Stimulated activated CD8-positive, alpha-beta memory T cell treated with anti-CD3 and anti-CD28 coated beads, Interleukin-4, amount 100 ng/mL, for 1 hour (primary cell): ENCODE measurements at places on chromosomes 11 and 22.

GRCh38 chr11:58930926-58931325 lies 8.4 kb upstream of the GLYATL1 start:
- no peak for DNase-seq

DNA sequence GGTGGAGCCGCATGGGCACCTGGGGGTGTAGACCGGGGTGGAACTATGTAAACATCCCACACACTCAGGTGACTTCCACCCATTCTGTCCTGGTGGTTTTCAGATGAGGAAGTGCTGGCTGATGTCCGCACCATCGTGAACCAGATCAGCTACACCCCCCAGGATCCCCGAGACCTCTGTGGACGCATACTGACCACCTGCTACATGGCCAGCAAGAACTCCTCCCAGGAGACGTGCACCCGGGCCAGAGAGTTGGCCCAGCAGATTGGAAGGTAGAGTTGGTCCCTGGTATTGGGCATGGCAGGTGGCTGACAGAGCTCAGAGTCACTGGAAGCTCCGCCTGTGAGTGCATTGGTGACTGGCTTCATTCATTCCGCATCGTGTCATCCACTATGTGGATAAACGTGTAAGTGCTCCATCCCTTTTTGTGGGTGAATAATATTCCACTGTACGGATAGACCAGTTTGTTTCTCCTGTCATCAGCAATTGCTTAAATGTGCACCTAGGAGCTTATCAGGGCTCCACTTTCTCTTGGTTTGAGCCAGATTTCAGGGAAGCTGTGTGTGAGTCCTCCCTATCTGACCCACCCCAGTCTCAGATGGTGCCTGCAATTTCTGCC lies 29.9 kb downstream of the NADSYN1 start:
- no peak for DNase-seq

DNA sequence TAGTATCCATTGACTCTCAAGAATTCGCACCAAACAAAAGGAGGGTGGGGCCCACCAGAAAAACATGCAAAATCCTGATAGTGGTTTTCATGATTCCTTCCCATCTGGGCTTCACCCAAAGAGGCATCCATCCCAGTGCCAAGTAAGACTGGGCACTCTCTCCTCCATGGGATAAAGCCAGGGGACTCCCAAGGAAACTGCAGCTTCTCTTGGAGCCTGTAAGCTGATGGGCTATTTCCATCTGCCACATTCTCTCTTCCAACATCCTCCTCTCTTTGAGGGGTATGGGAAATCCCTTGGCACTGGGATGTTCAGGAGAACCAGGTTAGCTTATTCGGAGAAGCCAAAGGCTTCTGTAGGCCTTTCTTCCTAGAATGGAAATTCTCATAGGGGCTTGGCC lies 10.8 kb downstream of the OPCML start:
- no peak for DNase-seq

DNA sequence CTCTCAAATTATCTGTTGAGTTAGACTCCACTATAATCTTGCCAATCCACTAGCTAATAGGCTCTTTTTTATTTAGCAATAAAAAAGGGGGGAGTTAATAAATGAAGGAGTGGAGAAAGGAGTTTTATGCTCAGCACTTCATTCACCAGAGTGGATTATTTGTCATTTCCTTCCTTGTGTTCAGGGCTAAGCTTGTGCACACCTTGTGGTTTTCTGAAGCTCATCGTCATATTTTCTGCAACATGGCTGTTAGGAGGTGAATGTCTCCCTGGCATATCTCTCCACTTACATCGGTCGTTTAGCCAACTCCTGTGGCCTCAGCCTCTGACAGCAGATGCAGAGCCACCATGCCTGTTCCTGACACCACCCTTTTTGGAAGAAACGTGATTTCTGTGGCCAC lies 83.9 kb upstream of the MTNR1B start:
- DNase-seq = no peak

- DNase-seq = no peak
These were observed 1.3 kb downstream of the C11orf42 start for GRCh38 chr11:6206456-6207180.

DNA sequence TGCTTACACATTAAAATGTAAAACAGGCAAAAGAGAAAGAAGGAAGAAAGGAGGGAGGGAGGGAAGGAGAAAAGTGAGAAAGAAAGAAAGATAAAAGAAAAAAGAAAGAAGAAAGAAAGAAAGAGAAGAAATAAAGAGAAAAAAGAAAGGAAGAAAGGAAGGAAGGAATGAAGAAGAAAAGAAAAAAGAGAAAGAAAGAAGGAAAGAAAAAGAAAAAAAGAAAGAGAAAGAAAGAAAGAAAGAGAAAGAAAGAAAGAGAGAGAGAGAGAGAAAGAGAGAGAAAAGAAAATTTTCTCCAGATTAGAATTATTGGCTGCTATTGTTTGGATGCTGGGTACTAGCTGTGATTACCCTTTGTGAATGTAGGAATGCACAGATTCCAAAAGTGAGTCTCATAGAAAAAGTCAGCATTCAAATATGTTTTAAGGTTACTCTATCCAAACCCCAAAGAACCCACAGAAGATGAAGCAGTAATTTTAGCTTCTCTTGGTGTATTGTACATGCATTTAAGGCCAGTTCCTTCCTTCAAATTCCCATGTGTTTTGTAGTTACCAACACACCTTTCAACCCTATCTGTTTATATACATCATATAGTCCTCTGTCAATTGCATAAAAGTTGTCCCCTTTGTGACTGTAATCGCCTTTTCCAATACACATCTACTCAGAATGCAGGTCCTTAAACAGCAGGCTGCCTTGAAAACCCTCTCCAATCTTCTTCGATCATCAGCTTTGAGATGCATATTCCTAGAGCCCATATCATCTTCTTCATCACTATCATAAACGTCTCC lies 789 bp upstream of the FAM111A start:
- DNase-seq = no peak

- DNase-seq = no peak
These were observed 264.4 kb downstream of the CTTN start for GRCh38 chr11:70662691-70663098.

GRCh38 chr11:90753546-90753945 lies 530.7 kb upstream of the CHORDC1 start:
- DNase-seq = no peak

DNA sequence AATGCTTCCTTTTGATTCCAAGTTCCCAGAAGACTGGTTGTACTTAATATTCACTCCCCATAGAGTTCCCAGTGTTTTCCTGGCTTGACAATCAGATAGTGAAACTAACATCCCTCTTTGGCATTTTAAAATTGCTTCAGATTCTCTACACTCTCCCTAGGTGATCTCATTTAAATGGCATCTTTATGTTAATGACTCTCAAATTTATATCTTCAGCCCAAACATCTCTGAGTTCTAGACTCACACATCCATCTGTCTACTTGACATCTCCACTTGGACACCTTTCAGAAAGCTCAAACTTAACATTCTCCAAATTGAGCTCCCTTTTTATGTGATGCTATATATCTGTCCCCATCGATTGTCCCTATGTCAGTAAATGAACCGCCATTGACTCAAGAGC lies 232.0 kb downstream of the NTM start:
- no peak for DNase-seq

DNA sequence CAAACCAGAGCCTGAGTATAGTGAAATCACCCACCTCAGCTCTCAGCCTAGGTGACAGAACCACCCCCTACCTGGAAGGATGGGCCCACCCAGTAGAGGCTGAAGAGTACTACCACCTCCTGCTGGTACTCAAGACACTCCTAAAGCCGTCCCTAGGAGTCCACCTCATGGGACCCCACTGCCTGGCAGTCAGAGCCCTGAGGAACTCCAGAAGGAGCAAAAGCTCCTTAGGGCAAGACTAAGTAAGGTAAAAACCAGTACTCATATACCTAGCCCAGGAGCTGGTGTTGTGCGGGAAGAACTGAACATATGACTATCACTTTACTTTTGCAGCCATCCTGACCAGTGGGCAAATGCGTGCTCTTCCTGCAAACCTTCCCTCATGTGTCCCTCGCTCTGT lies 36.3 kb downstream of the HIRA start:
- no peak for DNase-seq

GRCh38 chr11:112526699-112527416 lies 266.2 kb upstream of the PLET1 start:
- no peak for DNase-seq

DNA sequence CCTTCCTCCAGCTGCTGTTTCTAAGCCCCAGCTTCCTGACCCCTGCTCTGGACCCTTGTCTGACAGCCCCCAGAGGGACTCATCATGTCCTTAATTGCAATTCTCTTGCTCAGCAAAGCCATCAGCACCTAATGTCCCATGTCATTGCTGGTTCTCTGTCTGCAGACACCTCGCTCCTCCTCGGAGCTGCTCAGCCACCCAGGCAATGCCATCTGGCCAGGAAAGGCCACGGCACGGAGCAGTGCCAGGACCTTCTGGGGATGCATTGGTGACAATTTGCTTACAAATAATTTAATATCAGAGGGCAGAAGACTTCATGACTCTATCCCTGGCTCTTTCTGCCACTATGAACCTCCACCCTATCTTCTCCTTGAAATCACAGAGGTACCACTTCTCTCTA lies 107.0 kb upstream of the THY1 start:
- no peak for DNase-seq

GRCh38 chr11:68948496-68948895 lies 32.3 kb downstream of the MRGPRD start:
- no peak for DNase-seq

DNA sequence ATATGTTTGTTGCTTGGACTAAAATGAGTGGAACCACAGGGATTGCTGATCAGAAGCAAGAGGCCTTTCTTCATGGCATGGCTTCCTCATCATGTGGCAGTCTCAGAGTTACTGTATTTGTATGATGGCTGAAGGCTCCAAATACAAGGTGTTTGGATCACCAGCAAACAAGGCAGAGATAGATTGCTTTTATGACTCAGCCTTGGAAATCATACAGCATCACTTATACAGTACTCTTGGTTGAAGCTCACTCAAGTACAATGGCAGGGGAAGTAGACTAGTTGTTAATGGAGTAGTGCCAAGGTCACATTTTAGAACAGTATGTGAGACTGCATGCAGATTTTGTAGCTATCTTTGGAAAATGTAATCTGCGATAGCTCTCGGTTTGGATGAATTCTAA lies 16.6 kb downstream of the CAPRIN1 start:
- no peak for DNase-seq

GRCh38 chr11:75033916-75034315 lies 45.2 kb downstream of the NEU3 start:
- no peak for DNase-seq

DNA sequence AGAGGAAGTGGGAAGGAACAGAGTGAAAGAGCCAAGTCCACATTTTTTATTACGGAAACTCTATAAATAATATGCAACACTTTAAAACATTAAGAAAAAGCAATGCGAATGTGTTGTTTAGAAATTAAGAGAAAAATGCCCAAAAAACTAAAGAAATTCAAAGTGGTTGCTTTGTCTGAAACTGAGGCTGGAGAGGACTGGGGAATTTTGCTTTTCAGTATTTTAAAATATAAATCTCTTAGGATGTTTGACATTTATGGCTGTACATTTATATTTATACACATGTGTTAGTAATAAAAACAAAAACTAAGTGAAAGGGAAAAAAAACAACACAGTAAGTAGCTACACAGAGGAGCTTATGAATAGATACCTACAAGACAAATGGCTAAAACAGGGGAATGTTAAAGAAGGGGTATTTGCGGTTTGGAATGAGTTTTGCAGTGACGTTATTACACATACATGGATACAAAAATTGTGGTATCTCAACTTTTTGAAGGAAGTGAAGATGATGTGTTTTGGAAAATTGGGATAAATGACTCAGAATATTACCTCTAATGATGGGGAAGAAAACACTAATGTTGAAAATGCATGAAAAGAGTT lies 97.0 kb upstream of the DRD2 start:
- no peak for DNase-seq

- no peak for DNase-seq
These were observed 43.2 kb downstream of the MACROD1 start for GRCh38 chr11:64122411-64123410.

- no peak for DNase-seq
These were observed 1176.4 kb upstream of the RAG2 start for GRCh38 chr11:37774441-37774840.

DNA sequence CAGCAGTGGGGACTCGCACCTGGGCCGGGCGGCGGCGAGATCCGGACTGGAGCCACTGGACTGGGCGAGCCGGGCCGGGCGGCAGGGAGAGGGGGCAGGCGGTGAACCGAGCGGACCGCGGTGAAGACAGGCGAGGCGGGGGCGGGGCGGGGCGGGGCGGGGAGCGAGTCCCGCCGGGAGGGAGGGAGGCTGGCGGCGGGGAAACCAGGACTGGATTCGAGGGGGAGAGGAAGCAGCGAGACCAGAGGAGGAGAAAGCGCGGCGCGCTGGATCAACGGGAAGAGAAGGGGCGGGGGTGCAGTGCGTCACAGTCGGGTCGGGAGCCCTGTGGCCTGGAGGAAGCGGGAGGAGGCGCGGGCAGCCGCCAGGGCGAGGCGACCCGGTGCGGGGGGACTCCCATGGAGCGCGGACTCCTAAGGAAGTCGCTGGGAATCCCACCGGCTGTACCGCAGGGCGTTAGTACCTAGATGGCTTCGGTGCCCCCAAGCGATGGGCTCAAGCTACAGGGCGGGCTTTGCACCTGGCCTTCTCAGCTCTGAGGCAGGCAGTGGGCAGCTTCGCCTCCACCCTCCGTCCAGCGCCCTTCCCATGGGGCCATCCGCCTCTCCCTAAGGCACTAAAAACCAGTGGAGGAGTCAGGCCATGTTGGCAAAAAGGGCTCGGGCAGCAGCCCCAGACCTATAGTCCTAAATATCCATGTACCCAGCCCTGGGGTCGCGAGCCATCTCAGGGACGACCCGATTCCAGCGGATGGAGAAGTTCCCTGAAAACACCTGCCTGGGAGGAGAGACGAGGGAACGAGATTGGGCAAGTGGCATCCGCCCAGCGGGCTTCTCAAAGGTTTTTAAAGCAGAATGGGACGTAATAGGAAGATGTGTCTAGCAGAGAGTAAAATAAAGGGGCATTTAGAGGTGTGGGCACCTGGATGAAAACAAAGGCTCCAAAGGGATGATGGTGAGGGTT lies at the start of gene TMEM121B:
TSS of gene TMEM121B (minus strand) at position 128 of the 963 bp plus-strand sequence. CDS start 233 bp downstream, outside the sequence.
- DNase-seq = no peak

GRCh38 chr11:103491777-103492176 lies 382.6 kb downstream of the DYNC2H1 start:
- DNase-seq = no peak

DNA sequence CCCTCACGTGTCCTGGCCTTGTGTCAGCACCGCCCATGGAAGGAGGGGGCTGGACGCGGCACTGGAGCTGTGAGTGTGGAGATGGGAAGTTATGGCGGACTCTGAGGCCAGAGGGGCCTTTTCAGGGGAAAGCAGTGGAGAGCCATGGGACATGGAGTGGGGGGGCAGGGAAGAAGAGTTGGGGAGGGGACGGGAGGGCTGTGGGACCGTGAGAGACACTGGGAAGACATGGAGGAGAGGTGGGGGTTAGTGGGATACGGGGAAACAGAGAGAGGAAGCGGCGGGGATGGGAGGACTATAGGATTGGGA lies 58.2 kb downstream of the FBXO7 start:
- DNase-seq = no peak
